ENCODE measurements at places on chromosomes 1 and 21.

GRCh38 chr1:228142155-228142691 lies 2.1 kb downstream of the GUK1 start:
- DNase-seq = no peak

DNA sequence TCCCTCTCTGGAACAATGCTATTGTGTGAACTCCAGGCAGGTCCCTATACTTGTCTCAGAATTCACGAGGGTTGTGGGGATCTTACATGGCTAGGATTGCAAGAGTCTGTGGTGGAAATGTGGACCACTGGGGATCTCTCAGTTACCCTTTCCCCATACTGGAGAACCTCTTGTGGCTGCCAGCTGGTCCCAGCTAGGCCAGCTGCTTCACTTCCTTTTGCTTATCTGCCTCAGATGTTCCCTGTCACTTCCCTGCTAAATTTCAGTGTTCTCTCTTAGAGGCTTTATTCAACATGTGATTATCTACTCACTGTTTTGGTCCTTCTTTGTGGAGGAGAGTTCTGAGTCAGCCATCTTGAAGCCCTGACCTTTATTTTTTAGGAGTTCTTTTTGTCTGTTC lies 75.9 kb upstream of the SAMD13 start:
- no peak for DNase-seq

GRCh38 chr21:36773117-36773516 lies 74.2 kb downstream of the SIM2 start:
- no peak for DNase-seq

- peak; percentile 78 for DNase-seq
Observed at GRCh38 chr1:65812065-65812464, 19.4 kb downstream of the PDE4B start.

GRCh38 chr1:14598498-14599182 lies at the start of gene KAZN:
KAZN (plus strand) TSS chr1:14598685.
- DNase-seq = peak; percentile 40

Measured in GM20000 (cell line).